Progenitor cell of endocrine pancreas (in vitro differentiated cells): ENCODE measurements at places on chromosomes 1 and 21.

- no peak for DNase-seq
Measured at GRCh38 chr1:179169616-179170467, 59.6 kb downstream of the ABL2 start.

DNA sequence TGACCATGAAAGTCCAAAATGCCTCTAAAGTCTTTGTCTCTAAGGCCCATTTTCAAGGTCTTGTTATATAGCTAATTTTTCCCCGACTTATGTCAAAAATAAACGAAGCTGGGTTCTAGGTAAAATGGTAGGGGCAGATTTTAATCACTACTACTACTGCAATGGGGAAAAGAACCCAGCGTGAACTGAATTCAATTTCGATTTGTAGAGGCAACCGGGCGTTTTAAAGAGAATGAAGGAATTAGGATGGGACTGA is 536 bp upstream of the EXO1 start:
- DNase-seq = no peak

- DNase-seq = no peak
Measured at GRCh38 chr1:236515443-236515958, 8.3 kb upstream of the LGALS8 start.

GRCh38 chr1:229883504-229884200 is 183.4 kb upstream of the GALNT2 start:
- no peak for DNase-seq

DNA sequence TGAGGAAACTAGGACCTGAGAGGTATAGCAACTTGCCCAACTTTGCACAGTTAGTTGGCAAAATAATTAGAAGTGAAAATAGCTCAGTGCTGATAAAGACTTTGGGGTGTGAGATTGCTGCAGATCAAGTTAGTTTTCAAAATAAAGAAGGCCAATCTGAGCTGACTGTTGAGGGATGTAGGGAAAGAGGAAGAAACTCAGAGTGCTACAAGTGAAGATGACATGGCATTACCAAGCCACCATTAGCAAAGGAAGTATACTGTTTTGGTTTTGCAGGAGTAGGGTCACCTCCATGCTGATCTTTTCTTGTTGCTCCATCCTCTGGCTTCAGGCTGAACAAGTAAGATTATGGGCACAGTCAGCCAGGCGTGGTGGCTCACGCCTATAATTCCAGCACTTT is 78.7 kb upstream of the ADAM30 start:
- DNase-seq = no peak

DNA sequence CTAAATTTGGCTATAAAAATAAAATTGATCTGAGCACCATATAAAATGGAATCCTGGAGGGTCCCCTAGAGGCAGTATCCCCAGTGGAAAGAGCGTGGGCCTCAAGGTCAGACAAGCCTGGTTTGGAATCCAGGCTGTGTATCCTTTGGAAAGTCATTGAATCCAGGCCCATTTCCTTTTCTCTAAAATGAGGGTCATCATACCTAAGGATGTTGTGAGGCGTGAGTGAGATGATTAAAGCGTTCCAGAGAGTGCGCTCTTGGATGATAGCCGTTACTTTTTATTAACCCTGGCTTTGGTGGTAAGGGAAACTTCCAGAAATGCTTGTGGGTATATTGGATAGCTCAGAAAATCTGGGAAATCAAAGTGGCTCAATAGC is 683 bp upstream of the ZNF436 start:
- no peak for DNase-seq
